Hepatocyte (in vitro differentiated cells): ENCODE measurements at places on chromosomes 2 and 18. TPM values are rescaled to one million over a fixed set of nuclear protein-coding genes. Genes with fewer than 3 reads are reported as not detected.

ERMN gene
- total RNA-seq = 0.07 and 0.80 TPM in 2 replicates

CFAP65 gene
- total RNA-seq = 0.03 and 0.12 TPM in 2 replicates

EML6 gene
- total RNA-seq = 2.2 and 4.0 TPM in 2 replicates

HOXD4 gene
- 0.40 and 0.70 TPM in 2 replicates for total RNA-seq

COL5A2 gene
- 344 and 406 TPM in 2 replicates for total RNA-seq

BAZ2B gene
- total RNA-seq = 83.3 and 115 TPM in 2 replicates

CCDC68 gene
- 11.6 and 13.0 TPM in 2 replicates for total RNA-seq

DBI gene
- 272 TPM in 2 replicates for total RNA-seq

TMEM169 gene
- total RNA-seq = 1.1 and 1.8 TPM in 2 replicates

LGALSL gene
- total RNA-seq = 28.1 and 30.7 TPM in 2 replicates

G6PC2 gene
- not detected in 2 replicates for total RNA-seq

RANBP2 gene
- total RNA-seq = 66.1 and 72.9 TPM in 2 replicates

SLC5A7 gene
- total RNA-seq = 0.03 TPM in 1 of 2 replicates, not detected in the other

WDR54 gene
- 6.2 and 7.1 TPM in 2 replicates for total RNA-seq

SLC20A1 gene
- total RNA-seq = 106 and 135 TPM in 2 replicates

MTCL1 gene
- 16.5 and 19.7 TPM in 2 replicates for total RNA-seq

TMEM37 gene
- 52.6 TPM in 2 replicates for total RNA-seq

SAG gene
- 0.47 TPM in 1 of 2 replicates, not detected in the other for total RNA-seq

TMEFF2 gene
- total RNA-seq = 0.43 and 0.68 TPM in 2 replicates

ALPI gene
- 3.9 and 4.1 TPM in 2 replicates for total RNA-seq

ASB18 gene
- not detected in 2 replicates for total RNA-seq

OSBPL1A gene
- 31.3 and 35.6 TPM in 2 replicates for total RNA-seq

CYS1 gene
- 1.6 and 2.9 TPM in 2 replicates for total RNA-seq

MAL gene
- 1.4 TPM in 1 of 2 replicates, not detected in the other for total RNA-seq
